NCI-H1694 (cell line): ENCODE measurements at places on chromosomes 3 and 15.
A peak's percentile ranks its signal among the peaks of the same experiment; 100 is the strongest.

- no peak for DNase-seq
These were observed 106.0 kb downstream of the KLHL25 start for GRCh38 chr15:85688711-85689110.

DNA sequence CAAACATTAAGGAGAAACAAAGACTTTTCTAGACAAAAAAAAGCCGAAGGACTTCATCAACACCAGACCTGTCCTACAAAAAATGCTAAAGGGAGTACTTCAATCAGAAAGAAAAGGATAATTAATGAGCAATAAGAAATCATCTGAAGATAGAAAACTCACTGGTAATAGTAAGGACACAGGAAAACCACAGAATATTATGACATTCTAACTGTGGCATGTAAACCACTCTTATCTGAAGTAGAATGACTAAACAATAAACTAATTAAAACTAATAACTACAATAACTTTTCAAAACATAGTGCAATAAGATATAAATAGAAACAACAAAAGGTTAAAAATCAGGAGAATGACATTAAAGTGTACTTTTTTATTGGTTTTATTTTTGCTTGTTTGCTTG, 584.5 kb upstream of the CCDC54 start:
- no peak for DNase-seq

DNA sequence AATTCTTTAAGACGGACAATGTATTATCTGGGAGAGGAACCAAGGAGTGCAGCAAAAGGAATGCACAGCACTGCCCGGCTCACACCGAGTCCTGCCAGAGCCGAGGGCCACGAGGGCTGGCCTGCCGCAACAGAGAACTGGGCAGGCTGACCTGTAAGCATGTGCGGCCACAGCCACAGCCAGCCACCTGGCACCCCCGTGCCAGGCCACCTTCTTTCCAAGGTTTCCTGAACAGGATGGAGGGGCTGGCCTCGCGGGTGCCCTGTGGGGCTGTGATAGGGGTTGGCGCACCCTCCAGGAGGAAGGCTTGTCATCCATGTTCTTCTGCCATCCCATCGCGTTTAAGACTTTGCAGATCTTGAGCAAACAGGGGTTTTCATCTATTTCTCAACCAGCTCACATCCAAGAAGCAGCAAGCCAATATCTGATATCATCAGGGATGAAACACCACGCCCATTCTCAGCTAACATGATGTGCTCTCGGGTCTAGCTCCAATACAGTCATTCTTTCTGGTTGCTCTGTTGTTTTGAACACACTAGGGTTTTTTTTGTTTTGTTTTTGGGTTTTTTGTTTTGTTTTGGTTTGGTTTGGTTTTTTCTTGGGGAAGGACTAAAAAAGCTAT, 10.2 kb downstream of the CA12 start:
- DNase-seq = no peak

GRCh38 chr3:112111785-112112402, 21.2 kb downstream of the GCSAM start:
- peak; percentile 56 for DNase-seq

- DNase-seq = no peak
These were observed 50.2 kb downstream of the HERC2 start for GRCh38 chr15:28271697-28272260.

- no peak for DNase-seq
These were observed 303.4 kb upstream of the ICE2 start for GRCh38 chr15:60782316-60782715.

DNA sequence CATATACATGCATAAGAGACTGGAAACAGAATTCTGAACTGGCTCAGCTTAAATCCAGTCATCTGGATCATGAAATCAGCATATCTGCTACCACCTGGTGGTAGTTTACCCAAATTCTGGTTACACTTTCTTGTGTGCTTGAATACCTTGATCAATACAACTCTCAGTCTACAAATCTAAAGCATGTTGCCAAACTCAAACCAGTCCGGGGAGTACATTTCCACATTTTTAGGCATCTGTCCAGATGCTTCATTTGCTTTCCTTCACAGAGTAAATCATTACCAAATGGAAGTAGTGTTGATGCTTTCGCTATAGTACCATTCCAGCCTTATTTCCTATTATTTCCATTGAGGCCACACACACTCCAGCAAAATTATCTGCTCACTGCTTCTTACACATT, 126.4 kb downstream of the P2RY1 start:
- no peak for DNase-seq

DNA sequence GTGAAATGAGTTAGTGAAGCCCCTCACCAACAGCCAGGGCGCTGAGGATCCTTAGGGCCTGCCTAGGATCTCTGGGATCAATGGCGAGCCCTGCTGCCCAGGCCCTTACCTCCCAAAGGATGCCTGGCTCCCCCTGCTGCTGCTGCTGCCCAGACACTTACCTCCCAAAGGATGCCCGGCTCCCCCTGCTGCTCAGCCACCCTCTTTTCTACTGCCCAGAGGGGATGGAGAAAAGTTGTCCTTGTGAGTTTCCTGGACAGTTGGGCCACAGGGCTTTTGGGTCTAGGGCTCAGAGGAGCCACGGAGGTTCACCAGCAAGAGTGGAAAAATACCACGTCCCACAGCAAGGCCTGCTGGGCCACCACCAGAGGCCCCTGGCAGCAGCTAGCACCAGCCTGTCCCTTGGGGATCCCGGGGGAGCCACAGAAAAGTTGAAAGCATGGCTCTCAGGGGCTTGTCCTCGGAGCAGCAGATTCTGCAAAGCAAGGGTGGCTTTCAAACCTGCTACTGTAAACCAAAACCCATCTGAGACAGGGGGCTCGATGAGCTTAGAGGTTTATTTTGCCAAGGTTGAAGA, 59.4 kb downstream of the SLC6A6 start:
- DNase-seq = no peak

DNA sequence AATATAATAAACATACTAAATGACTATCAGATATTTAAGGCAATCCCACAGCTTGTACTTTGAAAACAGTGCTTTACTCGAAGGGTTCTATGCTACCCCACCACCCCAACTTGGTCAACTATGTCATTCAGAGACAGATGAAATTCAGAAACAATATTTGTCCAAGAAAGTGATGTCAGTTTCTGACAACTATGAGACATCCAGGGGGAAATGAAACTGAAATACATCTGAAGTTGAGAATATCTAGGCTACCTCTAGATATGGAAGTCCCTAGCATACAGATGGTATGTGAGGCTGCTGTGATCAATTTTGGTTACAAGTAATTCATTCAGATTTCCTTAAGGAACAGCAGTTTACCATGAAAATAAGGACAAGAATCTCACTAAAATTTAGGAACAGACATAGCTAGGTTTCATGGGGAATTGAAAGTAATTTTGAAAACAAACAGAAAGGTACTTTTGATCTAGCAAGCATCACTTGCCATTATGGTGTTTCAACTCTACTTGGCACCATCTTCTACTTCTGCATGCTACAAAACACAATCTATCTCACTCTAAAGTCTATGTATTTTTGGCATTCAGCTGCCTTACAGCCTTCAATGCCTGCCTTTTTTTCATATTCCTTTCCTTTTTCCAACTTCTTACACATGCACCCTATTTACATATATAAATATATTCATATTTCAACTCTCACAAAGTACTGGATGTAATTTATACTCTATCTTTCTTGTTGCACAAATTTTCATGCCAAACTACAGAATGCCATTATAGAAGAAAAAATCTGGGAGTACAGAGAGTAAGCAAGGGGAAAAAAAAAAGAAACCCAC, 21.7 kb downstream of the ATG3 start:
- no peak for DNase-seq

GRCh38 chr15:78000091-78000926, 77.2 kb downstream of the TBC1D2B start:
- DNase-seq = no peak

GRCh38 chr15:79816571-79816970, 80.2 kb downstream of the MTHFS start:
- DNase-seq = no peak

GRCh38 chr3:42511736-42512135, 9.3 kb downstream of the VIPR1 start:
- DNase-seq = no peak
